GM20000 (cell line): ENCODE measurements at places on chromosomes 16 and 17.

- DNase-seq: no peak
Observed at GRCh38 chr16:6143020-6143419, 1045.4 kb upstream of the EEF2KMT start.

DNA sequence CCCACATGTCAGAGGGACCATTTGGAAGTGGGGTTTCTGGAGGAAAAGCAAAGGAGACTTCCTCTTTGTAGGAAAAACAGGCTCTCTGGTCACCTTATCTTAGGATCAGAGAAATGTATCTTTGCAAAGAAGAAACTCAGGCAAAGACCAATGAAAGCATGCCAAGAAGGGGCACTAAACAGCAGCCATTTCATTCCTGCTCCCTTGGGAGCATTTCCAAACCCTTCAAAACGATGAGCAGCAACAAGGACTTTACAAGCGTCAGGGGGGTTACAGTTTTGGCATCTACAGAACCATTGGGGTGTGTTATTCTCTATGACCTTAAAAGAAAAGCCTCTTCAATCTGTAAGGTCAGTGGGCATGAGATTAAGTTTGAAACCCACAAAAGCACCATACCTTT is 122.8 kb downstream of the SMG6 start:
- DNase-seq: no peak

DNA sequence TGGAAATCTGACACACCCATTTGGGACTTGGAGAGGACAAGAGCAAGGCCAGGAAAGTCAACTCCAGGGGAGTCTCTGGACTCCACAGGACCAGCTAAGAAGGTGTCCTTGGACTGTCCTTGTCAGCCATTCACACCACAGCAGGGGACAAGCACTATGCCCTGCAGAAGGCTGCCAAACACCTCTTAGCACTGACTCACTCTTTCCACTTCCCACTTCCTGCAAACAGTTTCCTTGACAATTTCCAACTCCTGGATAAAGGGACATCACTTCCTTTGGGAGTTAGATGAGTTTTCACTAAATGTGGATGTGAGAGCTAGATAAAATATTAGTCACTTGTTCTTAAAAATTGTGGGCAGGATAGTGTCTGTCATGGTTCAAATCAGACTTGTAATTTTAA is 37.8 kb upstream of the BCAR1 start:
- DNase-seq: no peak

DNA sequence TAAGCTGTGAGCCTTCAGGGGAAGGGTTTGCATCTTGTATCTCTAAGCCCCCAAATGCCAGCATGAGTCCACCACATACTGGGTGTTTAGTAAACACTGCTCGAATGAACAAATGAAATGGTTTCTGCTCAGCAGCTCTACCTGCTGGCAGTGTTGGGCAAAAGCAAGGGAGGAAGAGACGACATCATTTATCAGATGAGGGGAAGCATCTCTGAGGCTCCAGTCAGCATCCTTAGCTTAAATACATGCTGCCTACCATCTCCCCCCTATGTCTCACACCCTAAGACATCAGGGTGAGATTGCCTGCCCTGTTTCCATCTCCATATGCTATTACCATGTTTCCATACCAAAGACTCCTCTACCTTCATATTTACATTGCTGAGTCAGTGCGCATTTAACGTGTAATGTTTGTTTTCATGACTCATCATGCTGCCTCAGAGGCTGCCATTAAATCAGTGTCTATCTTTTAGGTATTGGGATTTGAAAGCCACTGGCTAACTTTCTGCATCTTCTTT is 379.8 kb downstream of the UTP18 start:
- peak; percentile 16 for DNase-seq

- DNase-seq: no peak
Observed at GRCh38 chr17:79080761-79081290, 6.2 kb downstream of the ENGASE start.

- peak; percentile 26 for DNase-seq
Observed at GRCh38 chr17:48718227-48718760, 4.0 kb downstream of the PRAC1 start.

- DNase-seq: no peak
Observed at GRCh38 chr16:2040041-2040786, 7.4 kb downstream of the NTHL1 start.
